ENCODE measurements at places on chromosomes 1 and 21. TPM values are rescaled to one million over a fixed set of nuclear protein-coding genes. Genes with fewer than 3 reads are reported as not detected.

Gene RHD
- polyA plus RNA-seq: 0.51 TPM

DNA sequence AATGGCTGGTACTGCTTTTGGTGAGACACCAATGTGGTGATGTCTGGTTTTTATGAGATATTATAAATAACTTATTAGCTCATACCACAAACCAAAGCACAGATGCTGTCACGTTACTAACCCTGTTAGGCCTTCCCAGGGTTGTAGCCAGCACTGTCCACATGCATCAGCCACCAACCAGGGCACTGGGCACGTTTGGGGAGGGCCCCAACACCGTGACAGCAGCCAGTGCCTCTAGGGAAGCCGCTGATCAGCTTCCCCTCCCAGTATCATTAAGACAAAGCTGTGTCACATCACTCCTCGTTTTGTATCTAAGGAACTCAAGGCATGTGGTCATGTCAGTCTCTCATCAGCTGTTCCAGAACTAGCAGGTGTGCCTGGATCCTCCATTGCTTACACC, 13.9 kb downstream of the URB1 start:
- DNase-seq: no peak

GRCh38 chr1:87730274-87731216, 401.9 kb downstream of the LMO4 start:
- DNase-seq: no peak

DNA sequence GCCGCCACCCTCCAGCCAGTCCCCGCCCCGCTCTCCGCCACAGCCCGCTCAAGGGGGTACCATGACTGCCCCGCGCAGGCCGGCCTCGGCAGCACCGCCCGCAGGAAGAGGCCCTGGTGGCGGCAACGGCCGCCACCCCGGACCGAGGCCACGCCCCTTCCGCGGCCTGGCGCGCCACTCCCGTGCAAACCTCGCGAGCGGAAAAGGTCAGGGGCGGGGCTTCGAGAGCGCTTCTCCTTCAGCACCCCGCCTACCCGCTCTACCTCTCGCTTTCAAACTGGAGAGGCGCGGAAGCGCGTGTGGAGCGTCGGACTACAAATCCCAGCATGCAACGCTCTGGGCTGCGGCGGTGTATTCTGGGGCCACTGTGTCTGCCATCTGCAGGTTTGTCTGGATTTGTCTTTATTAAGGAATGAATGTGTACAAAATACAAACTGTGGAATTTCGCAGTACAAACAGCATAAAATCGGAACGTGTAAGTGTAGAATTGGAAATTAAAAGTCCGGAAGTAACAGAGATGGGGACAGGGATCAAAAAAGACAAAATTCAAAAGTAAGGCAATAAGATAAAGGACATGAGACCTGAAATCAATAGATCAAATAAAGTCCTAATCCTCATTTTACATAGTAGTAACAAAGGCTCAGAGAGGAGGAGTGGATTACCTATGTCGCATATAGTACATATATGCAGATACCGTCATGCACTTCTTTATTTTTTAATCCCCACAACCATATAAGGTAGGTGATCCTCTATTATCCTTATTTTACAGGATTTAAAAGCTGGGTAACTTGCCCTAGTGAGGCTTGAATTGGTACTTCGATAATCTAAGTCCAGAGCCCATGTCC, 464 bp upstream of the ADSS2 start:
- peak; percentile 99 for DNase-seq

DNA sequence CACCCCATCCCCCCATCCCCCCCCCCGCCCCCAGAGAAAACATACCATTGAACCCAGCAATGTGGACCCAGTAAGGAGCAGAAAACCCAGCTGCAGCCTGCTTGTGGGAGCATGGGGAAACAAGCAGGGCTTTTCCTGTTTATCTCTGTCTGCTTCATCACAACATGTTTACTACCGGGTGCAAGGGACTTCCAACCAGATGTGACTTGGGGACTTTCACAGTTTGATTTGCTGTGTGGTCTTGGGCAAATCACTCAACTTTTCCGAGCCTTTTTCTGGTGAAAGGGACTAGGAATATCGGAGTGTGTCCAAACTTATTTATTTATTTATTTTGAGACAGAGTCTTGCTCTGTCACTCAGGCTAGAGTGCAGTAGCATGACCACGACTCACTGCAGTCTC, 3.2 kb downstream of the TMCC2 start:
- DNase-seq: no peak

Gene OR14K1
- not detected for polyA plus RNA-seq

DNA sequence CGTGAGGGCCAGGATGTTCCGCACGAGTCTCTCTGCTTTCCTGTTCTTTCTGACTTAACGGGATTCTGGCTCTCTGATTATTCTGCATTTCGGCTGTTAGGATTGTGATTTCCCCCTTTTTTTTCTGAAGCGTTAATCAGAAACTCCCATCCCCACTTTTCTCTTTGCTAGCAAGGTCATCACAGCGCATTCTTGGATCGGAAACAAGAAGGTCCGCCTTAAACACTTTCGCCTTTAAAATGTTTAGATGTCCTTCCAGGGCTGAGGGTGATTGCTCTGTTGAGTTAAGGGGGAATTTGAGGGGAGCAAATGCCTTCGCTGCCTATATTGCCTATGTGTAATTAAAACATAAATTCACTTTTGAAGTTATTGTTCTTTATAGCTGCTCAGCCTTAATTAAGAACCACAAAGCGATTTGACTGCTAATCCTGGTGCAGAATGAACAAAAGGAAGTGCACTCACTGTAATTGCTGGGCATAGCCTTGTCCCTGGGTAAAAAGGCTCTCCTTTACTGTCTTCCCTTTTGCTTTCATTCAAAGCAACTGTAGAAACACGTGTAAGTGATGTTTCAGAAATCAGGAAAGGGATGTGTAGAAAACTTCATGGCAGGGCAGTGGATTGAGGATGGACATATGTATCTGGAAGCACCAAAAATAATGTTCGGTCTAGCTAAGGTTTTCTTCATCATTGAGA, 1.2 kb downstream of the LAMC1 start:
- DNase-seq: peak; percentile 29

DNA sequence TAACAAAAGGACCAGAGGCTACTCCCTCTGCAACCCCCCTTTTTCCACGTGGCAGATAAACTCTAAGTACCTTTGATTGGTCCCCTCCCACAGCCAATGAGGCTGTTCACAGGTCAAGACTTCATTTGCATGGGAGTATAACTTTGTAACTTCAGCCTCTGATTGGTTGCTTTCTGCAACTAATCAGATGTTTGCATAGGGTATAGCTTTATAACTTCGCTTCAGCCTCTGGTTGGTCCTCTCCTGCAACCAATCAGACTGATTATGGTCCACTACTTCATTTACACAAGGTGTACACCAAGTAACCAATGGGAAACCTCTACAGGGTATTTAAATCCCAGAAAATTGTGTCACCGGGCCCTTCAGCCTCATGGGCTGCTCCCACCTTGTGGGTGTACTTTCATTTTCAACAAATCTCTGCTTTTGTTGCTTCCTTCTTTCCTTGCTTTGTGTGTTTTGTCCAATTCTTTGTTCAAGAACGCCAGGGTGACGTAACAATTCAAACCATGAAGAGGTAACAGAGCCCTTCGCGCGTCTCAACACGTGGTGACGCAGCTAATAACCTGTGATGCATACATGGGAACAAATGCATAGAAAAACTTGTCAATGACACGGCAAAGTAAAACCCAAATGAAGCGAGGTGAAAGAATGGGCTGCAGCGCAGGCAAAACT, 47.2 kb downstream of the VPS26C start:
- no peak for DNase-seq

Gene RNPC3
- polyA plus RNA-seq: 47.7 TPM

- DNase-seq: no peak
Observed at GRCh38 chr21:44932408-44933181, 7.2 kb upstream of the SLX9 start.

Gene SLC30A2
- 4.7 TPM for polyA plus RNA-seq

Gene BROX
- polyA plus RNA-seq: 49.4 TPM

Gene SLC9C2
- 0.36 TPM for polyA plus RNA-seq

Gene PLA2G5
- not detected for polyA plus RNA-seq

- DNase-seq: no peak
Observed at GRCh38 chr1:154883919-154884868, 14.1 kb upstream of the KCNN3 start.
